Renal cortex interstitium (tissue), 15 donors: ENCODE measurements at places on chromosomes 4 and X.

DNA sequence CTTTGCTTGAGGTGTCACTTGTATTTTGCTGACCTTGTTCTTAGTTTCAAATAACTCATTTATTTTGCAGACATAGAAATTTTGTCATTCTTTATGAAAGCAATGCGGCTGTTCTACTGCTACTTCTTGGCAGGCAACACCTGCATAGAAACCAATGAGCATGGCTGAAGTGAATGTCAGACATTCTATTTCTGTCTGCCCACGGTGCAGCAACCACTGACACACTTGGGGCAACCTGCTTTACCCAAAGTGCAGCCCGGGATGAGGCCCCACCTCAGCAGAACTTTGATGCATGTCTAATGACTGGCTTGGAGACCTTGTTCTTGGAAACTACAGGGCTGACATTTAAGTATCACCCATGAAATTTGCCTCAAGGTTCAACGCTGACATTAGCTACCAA lies 93.6 kb downstream of the RBM47 start:
- DNase-seq, result no peak

GRCh38 chr4:173442223-173442932 lies 43.5 kb upstream of the SCRG1 start:
- no peak for DNase-seq

DNA sequence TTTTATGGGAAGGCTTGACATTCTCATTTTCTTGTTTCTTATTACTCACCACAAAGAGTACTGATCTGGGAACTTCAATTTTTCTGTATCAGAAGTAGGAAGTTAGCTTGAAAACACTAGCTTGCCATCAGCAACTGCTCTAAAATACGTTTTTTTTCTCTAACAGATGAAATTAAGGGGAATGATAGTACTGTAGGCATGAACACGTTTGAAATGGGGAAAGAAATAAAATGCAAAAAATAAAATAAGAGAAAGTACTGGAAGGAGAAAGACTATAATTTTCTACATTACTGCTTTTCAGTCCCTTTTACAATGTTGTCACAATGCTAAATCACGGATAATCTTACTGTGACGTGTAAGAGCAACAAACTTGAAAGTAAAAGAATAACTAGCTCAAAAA lies 1.5 kb downstream of the RADX start:
- no peak for DNase-seq

- no peak for DNase-seq
Measured at GRCh38 chr4:23871426-23871825, 18.4 kb downstream of the PPARGC1A start.

DNA sequence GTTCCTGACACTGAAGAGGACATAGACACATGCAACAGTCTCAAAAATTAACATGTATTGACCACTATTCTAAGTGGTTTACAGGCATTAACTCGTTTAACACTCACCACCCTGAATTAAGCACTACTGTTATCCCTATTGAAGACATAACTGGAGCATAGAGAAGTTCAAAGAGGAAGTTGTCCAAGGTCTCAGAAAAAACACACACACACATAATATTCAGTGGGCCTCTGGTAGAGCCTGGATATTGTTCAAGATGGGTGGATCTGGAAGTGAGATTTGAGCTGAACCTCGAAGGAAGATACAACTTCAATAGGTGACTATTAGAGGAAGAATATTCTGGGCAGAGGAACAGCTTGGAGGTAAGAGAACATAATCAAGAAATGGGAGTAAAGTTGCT lies 334.9 kb downstream of the HNRNPD start:
- no peak for DNase-seq

DNA sequence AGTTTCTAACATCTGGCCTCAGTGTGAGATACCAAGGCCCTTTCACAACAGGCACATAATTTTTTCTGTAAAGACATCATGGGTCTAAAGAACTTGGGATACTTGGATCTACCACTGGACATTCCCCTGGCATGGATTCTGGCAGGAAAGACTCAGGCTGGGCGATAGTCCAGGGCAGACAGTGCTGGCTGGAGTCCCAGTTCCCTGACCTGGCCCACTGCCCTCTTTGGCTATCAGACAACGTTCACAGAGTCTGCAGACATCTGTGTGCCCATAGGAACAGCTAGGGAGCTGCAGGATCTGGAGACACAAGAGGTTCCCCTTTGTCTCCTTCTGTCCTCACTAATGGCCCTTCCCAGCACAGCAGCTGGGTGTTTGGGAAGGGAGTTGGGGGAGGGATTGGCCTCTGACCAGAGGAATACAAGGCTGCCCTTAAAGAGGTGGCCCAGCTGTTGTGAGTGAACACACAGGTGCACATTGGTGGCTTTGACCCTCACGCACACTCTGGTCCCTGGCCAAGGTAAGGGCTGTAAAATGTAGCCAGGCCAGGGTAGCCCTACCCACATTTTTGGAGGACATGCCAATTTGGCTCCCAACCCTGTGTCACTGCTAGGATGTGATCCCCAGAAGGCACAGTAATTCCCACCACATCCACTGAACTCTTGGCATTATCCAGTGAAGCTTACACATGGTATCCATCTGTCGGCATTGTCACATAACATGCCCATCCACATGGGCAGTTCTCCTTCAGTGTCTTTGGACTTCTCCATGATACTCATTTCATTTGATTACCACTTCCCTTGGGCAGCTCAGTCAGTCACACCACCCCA lies 72.3 kb downstream of the SOX3 start:
- no peak for DNase-seq

DNA sequence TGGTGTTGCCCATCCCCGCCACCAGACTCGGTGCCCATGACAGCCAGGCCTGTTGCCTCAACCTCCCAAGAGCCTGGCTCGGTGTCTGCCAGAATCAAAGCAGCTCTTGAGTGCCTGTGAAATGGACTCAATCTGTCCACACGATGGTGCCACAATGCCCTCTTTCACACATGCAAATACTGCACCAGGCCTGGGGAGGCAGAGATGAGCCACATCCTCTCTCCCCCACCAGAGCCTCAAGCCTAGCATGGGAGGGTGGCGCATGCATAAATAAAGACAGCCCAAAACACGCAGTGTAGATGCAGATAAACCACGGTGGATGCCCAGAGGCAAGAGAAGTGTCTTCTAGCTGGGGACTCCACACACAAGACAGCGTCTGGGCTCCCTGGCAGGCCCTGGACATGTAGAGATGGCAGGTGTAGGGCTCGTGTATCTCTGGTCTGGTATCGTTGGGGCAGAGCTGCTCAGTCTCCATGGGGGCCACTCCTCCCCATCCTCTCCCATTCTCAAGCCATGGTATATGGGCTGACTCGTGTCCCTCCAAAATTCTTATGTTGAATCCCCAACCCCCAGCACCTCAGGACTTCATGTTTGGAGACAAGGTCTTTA lies 65.6 kb downstream of the JAKMIP1 start:
- no peak for DNase-seq

- no peak for DNase-seq
Measured at GRCh38 chr4:7893539-7893938, 46.1 kb downstream of the AFAP1 start.

GRCh38 chr4:115117651-115118050 lies 4.2 kb upstream of the NDST4 start:
- DNase-seq, result no peak

GRCh38 chrX:65644621-65645289 lies 22.7 kb upstream of the MSN start:
- no peak for DNase-seq

GRCh38 chr4:19987746-19988145 lies 264.0 kb upstream of the SLIT2 start:
- no peak for DNase-seq

- DNase-seq, result no peak
Measured at GRCh38 chrX:129144172-129145038, 378.9 kb downstream of the SMARCA1 start.

DNA sequence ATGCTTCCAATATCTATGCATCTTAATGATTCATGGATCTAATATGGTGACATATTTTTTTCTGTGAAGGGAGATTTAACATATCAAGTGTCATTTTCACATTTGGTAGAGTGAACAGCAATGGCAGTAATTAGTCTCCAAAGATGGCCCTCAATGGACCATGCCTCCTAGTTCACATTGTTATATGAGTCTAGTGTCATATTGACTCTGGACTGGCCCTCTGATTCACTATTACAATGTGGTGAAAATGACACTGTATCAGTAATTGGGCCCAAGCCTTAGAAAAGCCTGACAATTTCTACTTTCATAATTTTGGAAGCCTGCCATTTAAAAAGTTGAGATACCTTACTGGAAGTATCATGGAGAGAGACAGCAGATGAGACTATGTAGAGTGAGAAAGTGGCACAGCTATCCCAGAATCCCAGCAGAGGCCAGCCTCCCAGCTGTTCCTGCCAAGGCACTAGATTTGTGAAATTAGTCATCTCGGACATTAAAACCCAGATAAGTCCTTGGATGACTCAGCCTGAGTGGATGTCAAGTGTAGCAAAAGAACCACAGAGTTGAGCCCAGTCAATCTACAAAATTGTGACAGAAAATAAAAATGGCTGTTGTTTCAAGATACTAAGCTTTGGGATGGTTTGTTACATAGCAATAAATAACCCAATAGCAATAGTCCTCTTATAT lies 68.4 kb downstream of the ARHGEF38 start:
- DNase-seq, result no peak

DNA sequence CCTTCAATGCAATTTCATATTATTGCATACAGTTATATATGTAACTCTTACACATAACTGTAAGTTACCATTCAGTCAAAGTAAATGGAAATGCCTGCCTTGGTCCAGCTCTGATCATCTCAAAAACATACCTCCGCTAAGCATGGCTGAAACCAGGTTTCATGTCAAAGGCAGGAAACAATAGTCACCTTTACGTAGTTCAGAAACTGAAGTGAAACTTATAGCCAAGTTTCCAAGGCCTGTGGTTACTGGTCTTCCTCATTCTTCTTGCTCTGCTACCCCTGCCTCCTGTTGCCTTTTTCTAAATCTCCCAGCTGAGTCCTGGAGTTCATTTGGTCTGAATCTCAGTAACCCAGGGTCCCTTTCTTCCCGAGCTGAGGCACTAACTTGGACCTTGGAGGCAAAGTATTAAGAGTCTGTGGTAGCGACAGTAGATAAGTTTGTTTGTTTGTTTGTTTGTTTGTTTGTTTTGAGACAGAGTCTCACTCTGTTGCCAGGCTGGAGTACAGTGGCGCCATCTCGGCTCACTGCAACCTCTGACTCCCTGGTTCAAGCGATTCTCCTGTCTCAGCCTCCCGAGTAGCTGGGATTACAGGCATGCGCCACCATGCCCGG lies 30.8 kb downstream of the DAPP1 start:
- DNase-seq, result no peak

- no peak for DNase-seq
Measured at GRCh38 chr4:140078366-140078765, 75.6 kb downstream of the MAML3 start.

- no peak for DNase-seq
Measured at GRCh38 chr4:90183254-90183653, 56.1 kb downstream of the CCSER1 start.

GRCh38 chr4:181078196-181078595 lies 1165.0 kb upstream of the TENM3 start:
- DNase-seq, result no peak

DNA sequence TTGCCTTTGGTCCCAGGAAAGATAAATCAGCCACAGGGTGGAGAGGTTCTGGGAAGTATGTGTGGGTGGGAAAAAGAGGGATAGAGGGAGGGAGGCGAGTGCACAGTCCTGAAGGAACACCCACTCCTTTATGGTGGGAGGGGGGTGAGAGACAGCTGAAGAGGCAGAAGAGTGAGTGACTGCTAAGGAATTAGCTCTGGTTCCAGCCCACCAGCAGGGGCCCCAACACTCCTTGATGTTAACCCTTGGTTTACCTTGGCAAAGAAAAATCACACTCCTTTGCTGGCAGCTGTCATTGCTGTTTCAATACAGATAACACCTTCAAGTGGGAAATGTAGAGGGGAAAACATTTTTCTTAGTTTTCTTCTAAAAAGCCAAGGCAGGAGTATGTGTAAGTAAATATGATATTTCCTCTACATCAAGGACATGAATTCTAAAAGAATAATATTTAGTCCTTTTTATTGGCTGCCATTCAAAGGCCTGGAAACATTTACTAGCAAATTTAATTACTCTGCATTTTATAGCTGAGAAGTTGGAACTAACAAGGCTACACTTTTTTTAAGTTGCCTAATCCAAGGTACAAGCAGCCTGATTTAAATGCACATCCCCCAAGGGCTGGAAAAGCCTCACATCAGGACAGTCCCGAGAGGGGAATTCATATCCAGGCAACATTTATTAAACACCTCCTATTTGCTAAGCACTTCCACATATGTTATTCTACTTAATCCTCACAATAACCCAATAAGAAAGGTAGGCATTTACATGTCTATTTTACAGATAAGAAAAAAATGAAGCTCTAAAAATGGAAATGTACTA lies 81.7 kb downstream of the HS6ST2 start:
- DNase-seq, result peak; percentile 47

GRCh38 chr4:151429957-151430570 lies 21.1 kb downstream of the FHIP1A start:
- no peak for DNase-seq

GRCh38 chr4:172897046-172897445 lies 271.6 kb upstream of the GALNT7 start:
- DNase-seq, result no peak

DNA sequence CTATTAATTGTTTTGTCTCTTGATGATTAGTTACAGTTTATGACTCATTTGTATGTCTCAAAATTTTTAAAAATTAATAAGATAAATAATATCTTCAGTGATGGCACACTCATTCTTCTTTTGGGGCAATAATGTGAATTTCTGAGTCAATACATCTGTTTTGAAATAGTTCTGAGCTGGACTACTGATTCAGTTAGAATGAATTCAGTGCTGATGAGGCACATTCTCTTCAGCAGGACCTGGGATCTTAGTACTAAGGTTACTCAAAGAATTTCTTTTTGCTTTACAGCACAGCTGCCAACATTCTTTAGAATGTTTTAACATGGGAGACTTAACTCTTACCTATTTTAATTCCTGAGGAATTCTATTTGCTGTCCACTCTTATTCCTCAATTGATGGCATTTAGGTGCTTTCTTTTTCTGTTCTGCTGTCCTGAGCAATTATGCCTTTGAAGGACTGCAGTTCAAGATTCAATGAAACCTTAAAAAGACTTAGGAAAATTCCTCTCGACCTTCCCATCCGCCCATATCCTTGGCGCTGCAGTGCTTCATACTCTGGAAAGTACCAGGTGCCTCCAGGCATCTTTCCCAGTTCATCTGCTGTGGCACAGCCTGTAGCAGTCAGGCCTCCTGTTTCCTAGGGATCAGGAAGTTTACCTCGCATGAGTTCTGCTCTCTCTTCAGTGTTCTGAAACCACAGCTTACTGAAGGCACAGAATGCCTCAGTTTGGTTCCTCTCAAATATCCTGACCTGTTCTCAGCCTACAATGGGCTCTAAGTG lies 213.7 kb downstream of the FSTL5 start:
- DNase-seq, result no peak

- DNase-seq, result no peak
Measured at GRCh38 chr4:76801621-76802235, 96.2 kb downstream of the SOWAHB start.

DNA sequence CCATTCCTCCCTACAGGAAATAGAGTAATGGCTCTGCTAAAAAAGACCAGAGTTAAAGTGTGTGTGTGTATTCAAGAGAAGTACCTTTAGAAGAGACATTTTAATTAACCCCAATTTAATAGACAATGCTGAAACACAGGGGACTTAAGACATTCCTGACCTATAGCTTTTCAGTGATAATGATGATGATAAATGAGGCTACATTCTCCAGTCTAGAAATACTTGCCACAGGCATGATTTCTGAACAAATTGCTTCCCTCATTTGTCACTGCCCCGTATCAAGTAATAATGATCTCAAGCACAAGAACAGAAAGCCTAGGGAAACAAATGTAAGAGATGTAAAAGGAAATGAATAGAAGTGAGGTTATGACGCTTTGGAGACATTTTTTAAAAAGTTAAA lies 117.1 kb downstream of the UNC5C start:
- DNase-seq, result no peak
